Camera-type eye (tissue), 1 donor: ENCODE measurements at places on chromosomes 3 and 15. TPM values are rescaled to one million over a fixed set of nuclear protein-coding genes. Genes with fewer than 3 reads are reported as not detected.

SLC12A1 gene
- 2.1 TPM for total RNA-seq

LRIG1 gene
- 74.6 TPM for total RNA-seq

IL5RA gene
- 0.44 TPM for total RNA-seq

PFKFB4 gene
- 9.6 TPM for total RNA-seq

SNX22 gene
- total RNA-seq: 1.1 TPM

GHSR gene
- total RNA-seq: not detected

DNAJA4 gene
- 30.6 TPM for total RNA-seq

TF gene
- 1,294 TPM for total RNA-seq

PLSCR2 gene
- total RNA-seq: not detected

FAM81A gene
- 4.2 TPM for total RNA-seq

IGF2BP2 gene
- 84.2 TPM for total RNA-seq

TMEM158 gene
- total RNA-seq: 4.3 TPM
